ENCODE measurements at places on chromosomes 5 and 9. TPM values are rescaled to one million over a fixed set of nuclear protein-coding genes. Genes with fewer than 3 reads are reported as not detected.

Gene SH2D3C
- not detected for total RNA-seq

Gene TMEM267
- 15.1 TPM for total RNA-seq

Gene FBN2
- total RNA-seq = 12.8 TPM

- no peak for DNase-seq
These were observed 41.0 kb downstream of the MVB12B start for GRCh38 chr9:126367616-126368015.

DNA sequence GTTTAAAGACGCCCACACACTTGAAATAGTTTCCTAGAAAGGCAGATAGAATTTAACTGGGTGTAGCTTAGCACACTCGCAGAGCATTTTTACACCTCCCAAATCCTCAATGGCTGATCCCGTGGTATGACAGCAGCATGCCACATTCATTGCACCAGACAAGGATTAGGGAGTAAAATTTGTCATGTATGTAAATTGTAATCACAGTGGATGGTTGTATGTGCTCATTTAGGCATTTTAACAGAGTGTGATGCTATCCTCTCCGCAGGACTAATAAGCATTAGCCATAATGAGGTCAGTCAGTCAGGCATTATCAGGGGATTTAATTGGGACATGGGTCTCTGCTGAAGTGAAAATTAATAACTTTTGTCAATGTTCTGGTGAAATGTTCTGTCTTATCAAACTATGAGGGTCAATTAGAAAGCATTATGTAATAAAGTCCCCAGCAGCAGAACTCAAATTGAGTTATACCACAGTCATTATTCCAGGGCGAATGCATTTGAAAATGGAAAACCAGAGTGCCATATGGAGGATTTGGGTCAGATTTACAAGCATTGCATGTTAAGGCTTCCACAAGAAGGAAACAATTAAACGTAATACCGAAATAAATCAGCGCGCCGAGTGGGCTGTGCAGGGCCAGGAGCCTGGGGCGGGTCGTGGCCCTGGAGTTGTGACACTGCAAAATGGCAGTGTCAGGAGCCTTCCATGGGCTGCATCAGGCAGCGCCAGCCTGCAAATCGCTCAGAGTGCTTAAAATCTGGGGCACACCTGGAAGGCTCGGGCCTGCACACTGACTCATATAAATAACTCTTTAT lies 602.2 kb downstream of the BNC2 start:
- DNase-seq = no peak

DNA sequence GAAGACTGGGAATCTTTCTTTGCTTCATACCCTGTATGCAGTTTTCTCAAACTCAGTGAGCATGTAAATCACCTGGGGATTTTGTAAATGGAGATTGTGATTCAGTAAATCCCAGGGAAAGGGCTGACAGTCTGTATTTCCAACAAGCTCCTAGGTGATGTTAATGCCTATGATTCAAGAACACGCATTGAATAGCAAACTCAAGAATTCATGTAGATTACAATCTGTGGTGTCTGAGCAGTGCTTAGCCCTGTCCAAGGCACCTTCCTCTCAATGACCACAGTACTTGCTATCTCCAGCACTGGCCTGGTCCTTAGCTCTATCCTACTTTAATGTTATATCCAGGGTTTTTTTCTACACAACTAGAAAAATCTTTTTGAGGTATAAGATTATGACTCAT lies 721.4 kb upstream of the MEF2C start:
- no peak for DNase-seq

DNA sequence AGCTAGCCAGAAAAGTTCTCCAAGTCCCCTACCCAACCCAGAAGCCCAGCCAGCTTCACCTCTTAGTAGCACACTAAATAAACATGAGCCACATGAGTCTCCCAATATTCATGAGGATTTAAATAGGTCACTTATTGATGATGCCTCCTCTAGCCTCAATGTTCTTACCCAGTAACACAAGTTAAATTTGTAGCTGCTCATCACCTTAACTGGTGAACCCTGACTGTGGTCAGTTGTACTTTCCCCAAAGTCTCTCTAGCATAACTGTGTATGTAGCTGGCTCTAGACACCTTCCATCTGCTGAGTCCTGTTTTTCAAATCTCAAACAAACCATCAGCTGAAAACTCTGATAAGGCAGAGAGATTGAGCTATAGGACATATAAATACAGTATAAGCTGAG lies 100.3 kb upstream of the ELAVL2 start:
- DNase-seq = no peak

DNA sequence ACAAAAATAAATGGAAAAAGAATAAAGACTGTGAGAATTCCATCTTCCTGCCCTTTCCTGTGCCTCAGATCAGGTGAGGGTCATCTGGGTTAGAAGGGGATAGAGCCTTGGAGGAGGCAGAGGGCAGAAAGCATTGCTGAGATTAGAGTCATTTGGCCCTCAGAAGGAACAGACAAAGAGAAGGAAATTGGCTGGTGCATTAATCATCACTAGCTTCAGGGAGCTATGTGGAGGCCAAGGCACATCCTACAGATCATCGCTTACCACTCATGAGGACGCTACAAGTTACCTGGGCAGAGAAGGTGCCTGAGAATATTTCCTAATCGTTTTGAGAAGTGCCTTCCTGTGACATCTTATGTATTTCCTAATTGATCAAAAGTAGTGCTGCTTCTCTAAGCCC lies 74.5 kb downstream of the C7 start:
- peak; percentile 18 for DNase-seq

DNA sequence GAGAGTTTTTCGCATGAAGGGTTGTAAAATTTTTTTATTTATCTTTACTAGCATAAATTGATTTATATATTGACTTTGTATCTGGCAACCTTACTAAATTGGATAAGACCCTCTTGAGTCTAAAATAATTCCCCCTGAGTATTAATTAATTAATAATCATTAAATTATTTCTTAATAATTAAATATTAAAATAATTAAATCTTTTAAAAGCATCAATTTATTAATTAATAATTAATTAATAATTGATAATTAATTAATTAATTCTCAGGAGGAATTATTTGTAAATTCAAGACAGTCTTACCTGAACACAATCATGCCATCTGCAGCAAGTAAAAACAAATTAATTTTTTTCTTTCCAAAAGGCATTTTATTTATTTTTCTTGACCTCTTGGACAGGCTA lies 370.4 kb upstream of the PTPRD start:
- DNase-seq = no peak

GRCh38 chr5:3186736-3187405 lies 408.8 kb upstream of the IRX1 start:
- DNase-seq = no peak

- DNase-seq = peak; percentile 65
These were observed 21.6 kb downstream of the PAEP start for GRCh38 chr9:135582966-135583687.

DNA sequence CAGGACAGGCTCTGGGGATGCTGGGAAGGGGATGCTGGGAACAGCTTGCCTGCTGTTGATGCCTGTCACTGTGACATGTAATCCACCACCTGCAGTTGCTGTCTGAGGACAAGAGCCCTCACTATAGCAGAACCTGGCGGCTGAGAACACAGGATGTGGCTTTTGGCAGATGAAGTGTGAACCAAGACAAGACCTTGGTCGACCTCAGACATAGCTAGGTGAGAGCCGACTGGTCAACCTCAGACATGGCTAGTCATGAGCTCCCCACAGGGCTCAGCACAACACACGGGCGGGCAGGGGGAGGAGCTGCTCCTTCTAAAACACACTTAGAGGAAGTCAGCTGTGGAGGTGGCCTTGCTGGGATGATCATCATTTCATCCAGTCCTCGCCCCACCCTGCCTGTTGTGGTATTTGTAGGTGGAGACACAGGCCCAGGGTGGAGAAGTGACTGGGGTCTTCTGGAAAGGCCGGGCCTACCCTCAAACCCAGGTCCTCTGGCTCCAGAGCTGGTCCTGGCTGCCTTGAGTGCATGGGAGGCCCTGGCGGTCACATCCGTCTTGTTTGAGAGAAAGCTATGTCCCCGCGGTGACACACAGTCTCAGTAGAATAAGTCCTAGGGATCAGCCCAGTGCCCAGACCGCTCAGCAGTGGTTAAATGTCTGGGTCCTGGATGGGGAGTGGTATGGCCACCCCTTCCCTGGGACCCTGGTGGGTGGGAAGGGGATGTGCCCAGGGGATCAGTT lies 6.1 kb downstream of the SUSD3 start:
- peak; percentile 65 for DNase-seq

DNA sequence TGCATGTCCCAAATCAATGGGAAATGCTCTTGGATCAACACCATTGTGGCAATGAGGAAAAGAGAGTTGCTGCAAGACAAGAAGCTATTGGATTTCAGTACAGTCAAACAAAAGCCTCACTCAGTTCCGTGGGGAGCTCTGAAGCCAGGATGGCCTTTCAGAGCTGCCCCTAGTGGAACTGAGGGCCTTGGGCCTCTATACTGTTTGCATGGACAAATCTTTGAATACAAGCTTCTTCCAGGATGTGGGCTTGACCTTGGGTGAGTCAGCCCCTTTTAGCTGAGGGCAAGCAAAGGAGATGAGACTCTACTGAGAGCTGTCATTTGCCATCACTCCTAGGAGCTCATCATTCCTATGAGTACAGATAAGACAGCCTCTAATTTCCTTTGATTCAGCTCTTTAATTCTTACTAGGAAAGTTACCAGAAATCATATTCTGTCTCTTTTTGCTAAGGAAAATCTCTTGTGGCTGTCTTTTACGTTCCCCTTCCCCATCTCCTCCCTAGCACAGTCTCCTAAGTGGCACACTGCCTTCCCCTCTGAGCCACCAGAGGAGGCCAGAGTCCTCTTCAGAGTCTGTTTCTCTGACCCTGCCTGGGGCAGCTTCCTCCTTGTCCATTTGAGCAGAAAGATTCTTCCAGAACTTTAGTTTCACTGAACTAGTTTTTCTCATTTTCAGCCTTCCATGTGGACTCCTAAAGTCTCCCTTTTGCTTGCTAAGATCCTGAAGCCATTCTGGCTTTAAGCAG lies 168.8 kb upstream of the POC5 start:
- peak; percentile 72 for DNase-seq
